Keratinocyte (primary cell): ENCODE measurements at places on chromosomes 7 and 10. TPM values are rescaled to one million over a fixed set of nuclear protein-coding genes. Genes with fewer than 3 reads are reported as not detected.
A peak's percentile ranks its signal among the peaks of the same experiment; 100 is the strongest.

The MYPN gene
- 0.42 to 1.0 TPM (median 0.54 TPM) in 3 replicates for polyA plus RNA-seq

The ZFAND4 gene
- 2.1 to 3.0 TPM (median 2.9 TPM) in 3 replicates for polyA plus RNA-seq

The KCP gene
- polyA plus RNA-seq: 0.03 to 0.17 TPM in 2 of 3 replicates, not detected in the other

- peak; percentile 68 for DNase-seq
- H3K27ac ChIP-seq: no peak overlapping the region
- no peak overlapping the region for H3K4me3 ChIP-seq
- peaks cover 15% of the 10 kb centered on the region for H3K4me1 ChIP-seq
- no peaks in the 10 kb centered on the region for H3K36me3 ChIP-seq
- H3K27me3 ChIP-seq: no peaks in the 10 kb centered on the region
Measured at GRCh38 chr10:44046605-44047004, 338.3 kb downstream of the CXCL12 start.

- H3K4me3 ChIP-seq: no peak overlapping the region
- no peaks in the 10 kb centered on the region for H3K4me1 ChIP-seq
- peaks cover 58% of the 10 kb centered on the region for H3K27me3 ChIP-seq
Measured at GRCh38 chr7:150980663-150981062, 2.5 kb upstream of the KCNH2 start.

- H3K4me3 ChIP-seq: no peak overlapping the region
- no peaks in the 10 kb centered on the region for H3K36me3 ChIP-seq
- no peak overlapping the region for H3K27ac ChIP-seq
- H3K4me1 ChIP-seq: no peaks in the 10 kb centered on the region
Measured at GRCh38 chr7:49780953-49781352, 7.5 kb downstream of the VWC2 start.
